ENCODE measurements at places on chromosomes 16 and 17.

DNA sequence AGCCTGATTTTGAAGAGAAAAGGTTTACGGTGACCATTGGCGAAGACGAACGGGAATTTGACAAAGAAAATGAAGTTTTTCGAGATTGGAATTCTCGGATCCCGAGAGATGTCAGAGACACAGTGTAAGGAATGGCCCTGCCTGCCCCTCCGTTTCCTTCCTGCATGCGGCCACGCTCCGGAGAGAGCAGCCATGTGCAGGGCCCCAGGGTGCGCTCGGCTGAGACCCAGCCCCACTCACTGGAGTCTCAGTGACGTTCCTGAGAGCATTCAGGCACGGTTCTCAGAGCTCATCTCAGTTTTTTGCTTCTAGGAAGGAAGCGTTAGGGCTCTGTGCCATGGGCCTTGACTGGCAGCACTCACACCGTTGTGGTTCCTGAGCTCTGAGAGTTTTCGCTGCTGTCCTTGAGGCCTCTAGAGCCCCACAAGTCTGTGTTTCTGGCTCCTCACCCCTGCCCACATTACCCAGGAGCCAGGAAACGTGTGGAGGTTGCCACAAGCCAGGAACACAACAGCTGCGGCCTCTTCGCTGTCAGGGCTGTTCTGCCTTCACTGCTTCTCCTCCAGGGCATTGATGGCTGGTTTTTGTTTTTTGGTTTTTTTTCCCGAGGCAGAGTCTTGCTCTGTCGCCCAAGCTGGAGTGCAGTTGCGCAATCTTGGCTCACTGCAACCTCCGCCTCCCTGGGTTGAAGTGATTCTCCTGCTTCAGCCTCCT is 29.8 kb downstream of the ZC3H18 start:
- no peak for DNase-seq

DNA sequence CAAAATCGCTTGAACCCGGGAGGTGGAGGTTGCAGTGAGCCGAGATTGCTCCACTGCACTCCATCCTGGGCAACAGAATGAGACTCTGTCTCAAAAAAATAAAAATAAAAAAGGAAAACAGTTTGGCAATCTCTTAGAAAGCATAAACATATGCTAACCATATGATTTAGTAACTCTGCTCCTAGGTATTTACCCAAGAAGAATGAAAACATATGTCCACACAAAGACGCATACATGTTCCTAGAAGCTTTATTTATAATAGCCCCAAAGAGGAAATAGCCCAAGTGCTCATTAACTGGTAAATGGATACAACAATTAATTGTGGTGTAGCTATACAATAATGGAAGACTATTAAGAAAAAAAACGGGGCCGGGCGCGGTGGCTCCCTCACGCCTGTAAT is 18.5 kb upstream of the CDH1 start:
- DNase-seq: no peak

GRCh38 chr17:48905987-48906515 is 2.2 kb upstream of the UBE2Z start:
- no peak for DNase-seq

DNA sequence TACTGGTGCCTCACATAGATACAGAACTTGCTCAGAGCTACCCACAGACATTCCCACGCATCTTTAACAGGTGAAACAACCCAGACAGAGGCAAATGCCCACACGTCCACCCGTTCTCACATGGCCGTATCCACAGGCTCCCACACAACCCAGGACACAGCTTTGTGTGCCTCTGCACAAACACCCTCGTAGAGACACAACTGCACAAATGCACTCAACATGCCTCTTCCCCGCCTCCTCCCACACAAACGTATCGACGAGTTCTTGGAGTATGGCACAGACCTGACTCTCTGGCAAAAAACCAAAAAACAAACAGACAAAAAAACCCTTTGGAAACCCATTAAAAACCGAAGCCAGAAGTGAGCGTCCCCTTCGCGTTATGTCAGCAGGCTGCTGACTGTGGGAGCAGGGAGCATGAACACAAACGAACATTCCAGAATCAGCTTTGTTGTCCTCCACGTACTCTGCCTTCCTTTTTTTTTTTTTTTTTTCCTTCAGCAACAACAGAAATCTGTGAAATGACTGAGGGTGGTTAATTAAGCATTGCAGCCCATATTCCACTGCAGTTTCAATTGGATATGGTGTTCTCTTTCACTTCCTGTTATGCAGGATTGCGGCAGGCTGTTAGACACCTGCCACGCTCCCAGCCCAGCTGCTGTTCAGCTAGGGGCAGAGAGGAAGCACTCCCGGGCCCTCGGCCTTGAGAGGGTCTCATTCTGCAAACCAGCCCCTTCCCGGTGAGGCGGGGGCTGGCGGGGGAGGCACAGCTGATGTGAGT is 313.7 kb downstream of the MAF start:
- no peak for DNase-seq

Measured in activated CD8-positive, alpha-beta memory T cell treated with anti-CD3 and anti-CD28 coated beads for 1 hour (primary cell).